ENCODE measurements at places on chromosomes 3 and 15. TPM values are rescaled to one million over a fixed set of nuclear protein-coding genes. Genes with fewer than 3 reads are reported as not detected.

The ST3GAL6 gene
- 15.1 TPM for polyA plus RNA-seq

- no peak for DNase-seq
These were observed 8.3 kb upstream of the SUCLG2 start for GRCh38 chr3:67662733-67663132.

- DNase-seq: no peak
These were observed 609.1 kb upstream of the BCHE start for GRCh38 chr3:166446291-166446690.

DNA sequence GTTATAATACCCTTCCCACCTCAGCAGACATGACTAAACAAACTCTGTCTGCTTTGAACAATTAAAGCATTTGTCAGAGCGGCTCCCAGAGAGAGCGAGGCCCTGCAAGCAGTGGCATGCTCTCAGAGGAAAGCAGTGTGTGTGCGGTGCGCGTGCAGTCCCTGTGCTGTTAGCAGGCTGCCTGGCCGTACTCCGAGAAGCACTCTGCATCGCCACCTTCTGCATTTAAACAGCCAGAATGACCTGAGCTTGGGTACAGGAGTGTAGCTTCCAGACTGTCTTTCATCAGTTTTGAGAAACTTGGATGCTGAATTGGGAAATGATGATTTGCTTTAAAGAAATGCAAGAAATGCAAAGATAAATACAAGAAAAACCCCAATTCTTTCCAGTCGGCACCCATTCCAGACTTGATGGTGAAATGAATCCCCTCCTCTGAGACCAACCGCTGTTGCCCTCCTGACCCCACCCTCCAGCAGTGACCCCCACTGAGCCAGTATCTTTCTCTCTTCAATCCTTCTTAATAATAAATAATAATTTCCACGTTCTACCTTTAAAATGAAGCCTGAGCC lies 113.5 kb downstream of the VGLL4 start:
- DNase-seq: no peak

- no peak for DNase-seq
These were observed 145.3 kb downstream of the RORA start for GRCh38 chr15:61083788-61084134.

- DNase-seq: no peak
These were observed 22.6 kb upstream of the SLCO2A1 start for GRCh38 chr3:134052370-134052769.

DNA sequence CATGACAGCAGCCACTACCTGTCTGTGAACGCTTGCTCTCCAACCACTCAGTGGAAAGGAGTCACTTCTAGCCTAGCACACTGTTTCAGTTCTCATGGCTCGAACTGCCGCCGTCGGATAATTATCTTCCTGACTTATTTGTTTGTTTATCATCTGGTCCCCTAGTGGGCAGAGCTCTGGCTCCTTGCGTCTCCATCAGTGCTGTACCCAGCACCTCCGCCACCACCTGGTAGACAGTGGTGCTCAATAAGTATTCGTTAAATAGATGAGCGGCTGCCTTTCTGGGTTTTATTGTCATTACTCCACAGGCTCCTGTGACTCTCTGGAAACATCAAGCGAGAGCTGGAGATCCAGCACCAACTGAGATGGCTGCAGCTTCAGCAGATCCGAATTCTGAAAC lies 297.5 kb downstream of the NTRK3 start:
- no peak for DNase-seq

DNA sequence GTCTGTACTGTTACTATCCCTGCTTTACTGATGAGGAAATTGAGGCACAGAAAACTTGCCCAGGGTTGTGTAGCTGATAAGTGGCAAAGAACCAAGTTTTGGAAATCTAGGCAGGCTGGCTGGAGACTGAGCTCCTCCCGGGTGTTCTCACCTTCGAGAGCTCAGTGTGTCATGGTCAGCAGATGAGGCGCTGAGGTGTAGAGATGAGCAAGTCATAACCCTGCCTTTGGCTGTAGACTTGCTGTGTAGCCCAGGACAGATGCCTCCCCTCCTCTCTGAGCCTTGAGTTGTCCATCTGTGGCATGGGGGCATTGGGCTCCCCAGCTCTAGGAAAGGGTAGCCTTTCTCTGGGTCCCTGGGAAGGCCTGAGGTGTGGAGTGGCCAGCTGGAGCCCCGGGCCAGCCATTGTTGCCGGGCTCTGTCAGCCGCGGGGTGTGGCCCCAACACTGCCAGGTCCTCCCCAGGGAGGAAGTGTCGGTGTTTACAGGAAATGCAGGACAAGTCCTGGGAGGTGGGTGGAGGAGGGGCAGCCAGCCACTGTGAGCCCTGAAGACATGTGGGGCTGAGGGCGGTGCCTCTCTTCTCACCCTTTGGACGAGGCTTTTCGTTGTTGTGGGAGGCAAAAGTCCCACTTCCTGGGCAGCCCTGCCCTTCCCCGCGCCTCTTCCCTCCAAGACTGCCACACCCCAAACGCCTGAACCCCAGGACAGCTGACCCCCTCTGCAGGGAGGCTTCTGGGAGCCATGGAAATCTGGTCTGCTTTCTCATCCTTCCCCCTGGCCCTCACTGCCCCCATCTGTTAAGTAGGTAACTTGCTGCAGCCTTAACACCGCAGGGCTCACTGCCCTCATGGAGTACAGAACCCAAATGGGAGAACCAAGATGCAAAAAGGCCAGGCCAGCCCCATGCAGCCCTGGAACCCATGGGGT lies 29.1 kb downstream of the FGD5 start:
- no peak for DNase-seq

GRCh38 chr3:19885468-19885867 lies 48.5 kb downstream of the EFHB start:
- no peak for DNase-seq

GRCh38 chr15:40285151-40285550 lies 2.3 kb upstream of the ANKRD63 start:
- no peak for DNase-seq

The MINDY2 gene
- 9.1 TPM for polyA plus RNA-seq

- no peak for DNase-seq
These were observed 91.5 kb upstream of the ARRDC4 start for GRCh38 chr15:97868981-97869380.

The COL6A5 gene
- polyA plus RNA-seq: 0.12 TPM

DNA sequence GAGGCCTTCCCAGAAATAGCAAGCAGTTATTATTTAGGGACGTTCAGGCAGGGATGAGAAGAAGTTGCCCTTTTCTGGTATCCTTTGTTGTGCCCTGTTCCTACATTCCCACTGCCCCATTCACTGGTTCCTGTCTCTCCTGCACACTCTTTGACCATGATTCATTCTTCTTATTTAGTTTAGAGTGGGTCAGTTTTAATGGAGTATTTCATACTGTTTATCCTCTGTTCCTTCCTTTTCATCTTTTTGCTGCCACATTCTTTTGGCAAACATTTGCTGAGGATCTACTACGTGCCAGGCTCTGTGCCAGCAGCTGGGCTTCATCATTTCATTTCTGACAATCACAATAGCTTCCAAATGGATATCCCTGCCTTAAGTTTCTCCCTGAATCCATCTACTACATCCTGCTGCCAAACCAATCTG lies 11.8 kb upstream of the EID1 start:
- no peak for DNase-seq

DNA sequence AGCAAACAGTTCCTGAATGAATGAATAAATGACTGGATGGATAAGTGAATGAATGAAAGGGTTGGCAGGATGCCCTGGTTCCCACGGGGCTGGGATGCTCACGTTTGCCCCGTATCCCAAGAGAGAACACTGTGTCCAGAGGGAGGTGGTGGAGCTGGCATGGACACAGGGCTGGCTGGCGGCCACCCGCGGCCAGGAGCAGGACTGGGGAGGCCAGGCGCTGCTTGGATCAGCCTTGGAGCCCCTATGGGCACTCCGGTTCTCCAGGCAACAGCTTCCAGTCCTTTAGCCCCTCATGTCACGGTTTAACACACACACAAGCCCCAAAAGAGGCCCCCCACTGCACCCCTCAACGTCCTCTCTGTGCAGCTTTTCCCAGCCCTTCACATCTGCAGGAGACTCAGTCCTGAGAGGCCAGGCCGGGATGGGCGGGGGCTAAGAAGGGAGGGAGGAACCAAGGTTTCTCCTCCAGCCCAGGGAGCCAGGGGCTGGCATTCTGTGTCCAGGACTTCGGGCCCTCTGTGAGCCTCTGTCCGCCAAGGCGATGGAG lies 86.0 kb upstream of the ALDH1L1 start:
- no peak for DNase-seq

The ACTC1 gene
- polyA plus RNA-seq: 9,776 TPM

GRCh38 chr3:147977001-147977400 lies 567.8 kb downstream of the ZIC1 start:
- no peak for DNase-seq

GRCh38 chr3:69929019-69929418 lies 70.5 kb upstream of the SAMMSON start:
- no peak for DNase-seq

The P2RY13 gene
- 1.1 TPM for polyA plus RNA-seq

- DNase-seq: no peak
These were observed 68.4 kb upstream of the GALNT15 start for GRCh38 chr3:16106050-16106449.

The RAB6B gene
- 6.6 TPM for polyA plus RNA-seq

DNA sequence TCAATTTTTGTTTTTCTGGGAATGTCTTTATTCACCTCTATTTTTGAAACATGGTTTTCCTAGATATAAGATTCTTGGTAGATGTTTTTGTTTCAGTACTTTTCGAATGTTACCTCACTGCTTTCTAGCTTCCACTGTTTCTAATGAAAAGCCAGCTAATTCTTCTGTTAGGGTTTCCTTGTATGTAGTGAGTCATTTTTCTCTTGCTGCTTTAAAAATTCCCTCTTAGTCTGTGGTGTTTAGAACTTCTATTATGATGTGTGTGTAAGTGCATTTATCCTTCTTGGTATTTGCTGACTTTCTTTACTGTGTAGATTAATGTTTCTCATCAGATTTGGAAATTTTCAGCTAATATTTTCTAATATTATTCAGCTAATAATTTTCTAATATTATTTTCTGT lies 151.1 kb upstream of the OSTN start:
- DNase-seq: no peak

DNA sequence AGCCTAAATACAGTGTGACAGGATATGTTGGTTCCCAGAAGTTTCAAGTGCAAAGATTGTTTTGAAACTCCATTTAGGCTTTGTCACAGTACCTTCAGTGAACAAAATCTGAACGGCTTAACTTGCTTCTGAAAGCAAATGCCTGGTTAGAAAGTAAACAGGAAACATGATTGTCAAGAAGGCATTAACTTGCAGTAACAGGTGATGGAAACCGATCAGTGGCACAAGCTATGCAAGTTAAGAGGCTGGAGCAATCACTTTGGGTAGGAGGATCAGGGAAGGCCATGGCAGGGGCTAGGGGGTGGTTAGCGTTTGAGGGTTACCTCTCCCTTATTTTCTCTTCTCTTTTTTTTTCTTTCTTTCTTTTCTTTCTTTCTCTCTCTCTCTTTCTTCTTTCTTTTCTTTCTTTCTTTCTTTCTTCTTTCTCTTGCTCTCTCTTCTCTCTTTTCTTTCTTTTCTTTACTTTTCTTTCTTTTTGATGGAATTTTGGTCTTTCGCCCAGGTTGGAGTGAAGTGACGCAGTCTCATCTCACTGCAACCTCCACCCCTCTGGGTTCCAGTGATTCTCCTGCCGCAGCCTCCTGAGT lies 2.4 kb downstream of the HYKK start:
- DNase-seq: no peak

The IL17RE gene
- 1.4 TPM for polyA plus RNA-seq

DNA sequence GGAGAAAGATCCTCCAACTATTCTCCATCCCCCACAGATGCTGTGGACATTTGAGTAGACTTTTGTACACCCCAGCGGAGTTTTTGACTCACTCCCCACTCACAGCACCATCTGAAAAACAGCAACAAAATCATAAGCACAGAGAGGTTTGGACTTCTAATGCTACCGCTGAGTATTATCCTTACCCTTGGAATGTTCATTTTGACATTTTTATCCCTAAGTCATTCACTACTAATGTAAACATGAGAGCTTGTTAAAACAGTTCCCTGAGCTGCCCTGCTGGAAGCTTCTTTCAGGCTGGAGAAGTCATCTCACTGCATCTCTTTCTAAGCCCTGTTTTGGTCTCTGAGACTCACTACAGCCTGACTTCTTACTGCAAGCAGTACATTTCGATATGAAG lies 1045.9 kb downstream of the MCTP2 start:
- DNase-seq: no peak

The TF gene
- polyA plus RNA-seq: not detected

The SUCNR1 gene
- 0.19 TPM for polyA plus RNA-seq

DNA sequence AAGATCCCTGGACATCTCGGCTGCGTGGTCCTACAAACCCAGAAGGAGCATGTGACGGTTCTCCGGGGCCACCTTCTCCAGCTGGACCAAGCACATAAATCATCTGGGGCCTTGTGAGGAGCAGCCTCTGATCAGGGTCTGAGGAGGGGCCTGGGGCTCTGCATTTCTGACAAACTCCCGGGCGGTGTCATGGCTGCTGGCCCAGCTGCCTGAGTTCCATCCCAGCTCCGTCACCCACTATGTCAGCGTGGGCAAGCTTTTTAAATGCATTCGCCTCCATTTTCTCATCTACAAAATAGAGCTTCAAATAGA lies 126.3 kb upstream of the MEF2A start:
- DNase-seq: no peak

The CCRL2 gene
- polyA plus RNA-seq: not detected

DNA sequence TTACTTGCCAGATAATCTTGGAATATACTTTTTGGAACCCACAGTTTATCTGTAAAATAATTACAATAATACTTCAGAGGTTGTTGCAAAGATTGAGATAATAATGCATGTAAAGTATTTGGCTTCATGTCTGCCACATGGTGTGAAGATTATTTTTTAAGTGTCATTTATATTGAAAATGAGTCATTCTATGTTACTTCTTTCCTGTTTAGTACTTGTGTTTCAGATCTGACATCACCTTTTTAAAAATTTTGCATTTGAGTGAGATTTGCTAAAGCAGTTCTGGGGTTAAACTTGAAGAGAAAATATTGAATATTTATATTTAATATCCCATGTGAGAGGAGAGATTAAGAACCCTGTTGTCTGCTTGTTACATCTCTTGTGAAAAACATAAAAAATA lies 31.2 kb downstream of the IQGAP1 start:
- DNase-seq: no peak

DNA sequence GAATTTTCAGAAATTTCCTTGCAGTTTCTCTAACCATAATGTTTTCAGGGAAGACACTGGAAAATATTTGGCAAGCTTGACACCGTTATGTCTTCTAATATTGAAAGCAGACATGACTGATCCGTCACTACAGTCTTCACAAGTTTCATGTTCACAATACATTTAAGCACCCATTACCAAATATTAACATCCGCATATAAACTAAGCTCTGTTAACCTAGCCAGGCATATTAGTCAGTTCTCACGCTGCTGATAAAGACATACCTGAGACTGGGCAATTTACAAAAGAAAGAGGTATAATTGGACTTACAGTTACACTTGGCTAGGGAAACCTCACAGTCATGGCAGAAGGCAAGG lies 162.7 kb upstream of the LYSMD4 start:
- DNase-seq: no peak

The POPDC2 gene
- 36.5 TPM for polyA plus RNA-seq

GRCh38 chr3:47225310-47225906 lies 57.2 kb downstream of the KIF9 start:
- no peak for DNase-seq

DNA sequence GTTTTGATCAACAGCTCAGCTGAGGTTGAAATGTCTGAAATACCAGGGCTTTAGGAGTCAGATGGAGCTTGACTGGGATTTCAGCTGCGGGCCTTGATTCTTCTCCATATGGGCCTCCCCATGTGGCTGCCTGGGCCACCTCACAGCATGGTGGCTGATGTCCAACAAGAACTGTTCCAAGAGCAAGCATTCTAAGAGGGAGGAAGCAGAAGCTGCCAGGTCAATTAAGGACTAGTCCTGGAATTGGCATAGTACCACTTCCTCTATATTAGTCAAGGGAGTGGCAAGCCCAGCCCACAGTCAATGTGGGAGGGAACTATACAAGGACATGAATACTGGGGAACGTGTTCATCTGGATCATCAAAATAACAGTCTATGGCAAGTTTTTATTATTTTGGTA lies 181.7 kb upstream of the ANKRD28 start:
- DNase-seq: no peak

Measured in muscle of arm (tissue), 14 donors.